ENCODE measurements at places on chromosomes 11 and 22.

DNA sequence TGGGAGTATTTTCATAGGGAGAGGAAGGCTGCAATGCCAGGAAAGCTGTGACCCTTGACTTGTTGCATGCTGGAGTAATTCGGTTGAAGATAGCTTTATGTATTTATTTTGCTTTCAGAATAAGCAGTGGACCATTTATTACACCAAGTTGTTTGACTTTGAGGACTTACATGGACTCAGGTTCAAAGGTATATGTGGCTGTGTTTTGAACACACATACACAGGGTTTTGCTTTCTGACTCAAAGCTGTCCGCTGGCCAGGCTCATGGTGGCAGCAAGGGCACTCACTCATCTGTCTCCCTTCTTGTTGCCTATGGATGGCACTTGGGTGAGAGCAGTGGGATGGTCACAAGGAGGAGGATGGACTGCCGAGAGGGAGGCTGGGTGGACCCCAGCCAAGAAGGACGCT lies 6.5 kb downstream of the TIMP3 start:
- no peak for DNase-seq

DNA sequence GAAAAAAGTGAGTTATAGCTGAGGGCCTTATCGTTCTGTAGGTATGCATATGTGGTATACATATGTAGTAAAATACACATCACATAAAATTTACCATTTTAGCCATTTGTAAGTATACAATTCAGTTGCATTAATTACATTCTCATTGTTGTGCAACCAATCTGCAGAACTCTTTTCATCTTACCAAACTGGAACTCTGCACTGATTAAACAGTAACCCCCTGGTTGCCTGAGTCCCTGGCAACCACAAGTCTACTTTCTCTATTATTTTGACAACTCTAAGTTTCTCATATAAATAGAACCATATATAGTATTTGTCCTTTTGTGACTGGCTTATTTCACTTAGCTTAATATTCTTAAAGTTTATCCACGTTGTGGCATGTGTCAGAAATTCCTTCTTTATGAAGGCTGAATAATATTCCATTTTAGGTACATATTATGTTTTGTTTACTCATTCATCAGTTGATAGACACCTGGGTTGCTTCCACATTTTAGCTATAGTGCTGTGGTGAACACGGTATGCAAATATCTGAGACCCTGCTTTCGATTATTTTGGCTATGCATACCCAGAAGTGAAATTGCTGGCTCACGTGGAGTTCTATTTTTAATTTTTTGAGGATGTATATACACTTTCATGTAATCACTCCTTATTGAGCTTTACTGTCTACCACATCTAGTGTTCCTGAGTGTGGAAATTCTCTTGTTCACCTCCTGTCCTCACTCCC lies 1.6 kb upstream of the DDX10 start:
- DNase-seq = no peak

- peak; percentile 78 for DNase-seq
These were observed at the start of gene LRFN4 for GRCh38 chr11:66856496-66857233. LRFN4 (plus strand) TSS chr11:66857064; CDS start chr11:66857745, 681 bp downstream.

- DNase-seq = no peak
These were observed 5.3 kb downstream of the TUBA8 start for GRCh38 chr22:18115906-18116371.

GRCh38 chr11:32851251-32851650 lies 21.5 kb downstream of the PRRG4 start:
- DNase-seq = no peak

- DNase-seq = no peak
These were observed 1.3 kb downstream of the ACTN3 start for GRCh38 chr11:66548041-66548440.

DNA sequence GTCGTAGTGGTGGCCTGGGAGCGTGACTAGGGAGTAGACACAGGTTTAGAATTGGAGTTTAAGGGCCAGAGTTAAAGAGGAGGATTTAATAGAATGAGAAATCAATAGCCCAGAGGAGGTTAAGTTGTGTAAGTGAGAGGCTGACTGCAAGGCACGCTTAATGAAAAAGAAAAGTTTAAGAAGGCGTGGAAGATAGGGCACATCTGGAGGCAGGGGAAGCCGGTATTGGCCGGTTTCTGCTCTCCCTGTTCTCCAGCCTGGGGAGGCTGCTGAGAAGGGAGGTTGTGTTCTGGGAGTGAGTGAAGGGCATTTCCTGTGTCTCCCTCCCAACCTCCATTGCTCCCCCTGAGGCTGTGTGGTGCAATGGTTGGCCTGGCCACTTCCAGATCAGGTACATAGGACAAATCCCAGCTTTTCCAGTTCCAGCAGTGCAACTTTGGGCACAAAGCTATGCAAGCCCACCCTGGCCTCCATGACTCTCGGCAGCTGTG lies 6.3 kb downstream of the GRIK4 start:
- DNase-seq = no peak

GRCh38 chr22:32623943-32624342 lies 149.3 kb downstream of the FBXO7 start:
- no peak for DNase-seq

- DNase-seq = no peak
These were observed 18.2 kb upstream of the OR10W1 start for GRCh38 chr11:58286249-58286648.

DNA sequence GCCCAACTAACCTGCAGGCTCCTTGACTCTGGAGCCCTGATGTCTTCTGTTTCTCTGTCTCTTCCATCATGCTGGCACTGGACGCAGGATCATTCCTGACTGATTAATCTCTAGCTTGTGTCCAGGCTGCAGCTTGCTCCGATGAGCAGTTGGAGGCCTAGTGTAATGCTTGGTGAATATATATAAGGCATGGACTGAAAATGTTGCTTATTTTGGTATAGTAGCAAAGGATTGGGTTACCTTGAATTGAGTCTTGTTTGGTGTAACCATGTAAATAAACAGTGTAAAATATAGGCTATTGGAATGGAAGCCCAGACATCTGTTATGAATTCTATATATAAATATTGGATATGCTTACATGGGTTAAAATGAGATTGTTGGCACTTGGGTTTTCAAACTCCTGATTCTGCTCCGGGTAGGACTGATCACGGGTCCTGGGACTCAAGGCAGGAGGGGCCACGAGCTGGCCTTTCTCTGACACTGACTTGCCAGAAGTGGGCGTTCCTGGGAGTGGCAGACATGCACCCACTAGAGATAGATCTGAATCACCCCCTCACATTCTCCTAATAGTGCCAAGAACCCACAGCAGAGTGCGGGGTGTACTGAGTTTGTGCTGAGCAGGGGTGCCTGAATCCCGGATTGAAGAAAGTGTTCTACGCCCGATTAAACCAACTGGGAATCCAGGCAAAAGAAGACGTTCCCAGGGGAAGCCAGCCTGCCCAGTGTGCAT lies 25.8 kb downstream of the LRP5 start:
- no peak for DNase-seq

DNA sequence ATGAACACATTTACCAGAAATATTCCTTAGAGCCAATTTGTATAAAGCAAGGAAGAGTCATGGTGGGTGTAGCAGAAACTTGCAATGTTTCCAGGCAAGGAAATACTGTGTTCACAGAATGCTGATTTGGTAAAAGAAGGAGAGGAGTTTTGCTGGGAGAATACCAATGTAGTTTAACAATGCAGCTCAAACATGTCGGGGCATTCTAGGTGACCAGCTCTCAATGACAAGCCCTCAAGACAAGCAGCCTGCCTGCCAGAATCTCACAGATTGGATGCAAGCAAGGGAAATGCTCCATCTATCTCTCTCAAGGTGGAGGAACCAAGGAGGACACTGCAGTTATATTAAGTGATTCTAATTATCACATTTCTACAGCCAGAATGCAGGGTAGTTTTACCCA lies 190.4 kb downstream of the MAML2 start:
- no peak for DNase-seq

DNA sequence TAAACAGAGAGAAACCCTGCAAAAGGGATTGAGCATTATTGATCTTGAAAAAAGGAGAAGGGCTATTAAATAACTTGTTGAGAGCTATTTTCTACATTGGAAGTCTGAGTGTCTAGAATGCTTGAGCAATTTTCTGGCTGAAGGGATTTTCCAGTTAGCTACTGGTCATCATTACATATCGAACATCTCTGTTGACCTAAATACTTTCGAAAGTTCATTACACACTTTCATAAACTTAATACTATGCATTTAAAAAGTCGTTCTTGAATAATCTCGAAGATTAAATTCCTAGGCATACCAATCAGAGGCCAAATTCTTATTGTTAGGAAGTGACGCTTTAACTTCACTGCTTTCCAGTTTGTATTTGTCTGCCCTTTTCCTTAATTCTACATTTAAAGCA lies 13.7 kb downstream of the ETS1 start:
- DNase-seq = no peak

DNA sequence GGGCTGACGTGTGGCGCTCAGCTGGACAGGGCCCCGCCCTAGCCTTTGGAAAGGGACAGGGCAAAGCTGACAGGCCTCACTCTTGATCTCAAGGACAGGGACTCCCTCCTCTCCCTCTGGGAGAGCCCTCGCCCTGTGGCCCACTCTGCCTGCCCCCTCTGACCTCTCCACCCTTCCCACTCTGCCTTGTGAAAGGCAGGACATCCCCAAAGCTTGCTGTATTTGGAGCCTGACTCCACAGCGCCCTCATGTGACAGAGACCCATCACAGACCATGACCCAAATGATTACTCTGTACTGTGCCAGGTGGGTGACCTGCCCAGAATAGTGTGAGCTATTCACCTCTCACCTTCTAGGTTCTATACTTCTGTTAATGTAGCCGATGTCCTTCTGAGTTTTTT lies 18.8 kb downstream of the P2RY2 start:
- DNase-seq = no peak

DNA sequence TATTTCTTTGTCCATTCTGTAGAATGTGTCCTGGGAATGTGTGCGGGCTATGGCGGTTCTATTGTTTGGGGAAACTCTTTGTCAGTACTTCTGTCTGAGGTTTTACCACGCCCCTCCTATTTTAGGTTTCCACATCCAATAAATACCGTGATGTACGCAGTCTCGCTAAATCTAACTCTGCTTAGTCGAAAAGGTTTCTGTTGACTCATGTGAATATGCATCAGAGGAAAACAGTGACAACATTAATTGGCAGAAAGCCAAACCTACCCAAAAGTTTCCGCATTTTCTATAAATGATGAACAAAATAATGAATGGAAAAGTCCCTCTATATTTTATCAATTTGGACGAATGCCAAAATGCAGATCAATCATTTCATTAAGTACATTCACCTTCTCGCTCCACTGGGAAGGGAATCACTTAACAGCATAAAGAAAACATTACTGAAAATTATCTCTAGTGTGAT lies 143.4 kb downstream of the MAML2 start:
- no peak for DNase-seq

- DNase-seq = no peak
These were observed 327.0 kb upstream of the PLET1 start for GRCh38 chr11:112587664-112588063.

DNA sequence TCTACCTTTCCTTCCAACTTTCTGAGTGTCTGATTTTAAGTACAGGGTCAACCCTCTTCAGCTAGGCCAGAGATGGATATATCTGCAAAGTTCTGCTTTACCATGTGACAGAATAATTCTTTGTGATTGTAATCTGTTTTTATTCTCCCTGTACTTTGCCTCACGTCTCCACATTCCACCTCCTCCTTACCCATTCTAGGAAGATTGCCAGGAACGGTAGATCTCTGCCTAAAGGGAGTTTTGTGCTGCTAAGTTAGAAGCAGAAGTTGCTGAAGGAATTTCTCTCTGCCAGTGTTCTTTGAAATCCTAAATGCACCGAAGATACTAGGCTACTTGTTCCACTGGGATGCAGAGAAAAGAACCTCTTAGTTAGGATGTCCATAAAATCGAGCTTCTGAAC lies 20.7 kb upstream of the FAM181B start:
- no peak for DNase-seq

- DNase-seq = peak; percentile 12
These were observed 97.1 kb downstream of the CEP164 start for GRCh38 chr11:117424781-117425180.

DNA sequence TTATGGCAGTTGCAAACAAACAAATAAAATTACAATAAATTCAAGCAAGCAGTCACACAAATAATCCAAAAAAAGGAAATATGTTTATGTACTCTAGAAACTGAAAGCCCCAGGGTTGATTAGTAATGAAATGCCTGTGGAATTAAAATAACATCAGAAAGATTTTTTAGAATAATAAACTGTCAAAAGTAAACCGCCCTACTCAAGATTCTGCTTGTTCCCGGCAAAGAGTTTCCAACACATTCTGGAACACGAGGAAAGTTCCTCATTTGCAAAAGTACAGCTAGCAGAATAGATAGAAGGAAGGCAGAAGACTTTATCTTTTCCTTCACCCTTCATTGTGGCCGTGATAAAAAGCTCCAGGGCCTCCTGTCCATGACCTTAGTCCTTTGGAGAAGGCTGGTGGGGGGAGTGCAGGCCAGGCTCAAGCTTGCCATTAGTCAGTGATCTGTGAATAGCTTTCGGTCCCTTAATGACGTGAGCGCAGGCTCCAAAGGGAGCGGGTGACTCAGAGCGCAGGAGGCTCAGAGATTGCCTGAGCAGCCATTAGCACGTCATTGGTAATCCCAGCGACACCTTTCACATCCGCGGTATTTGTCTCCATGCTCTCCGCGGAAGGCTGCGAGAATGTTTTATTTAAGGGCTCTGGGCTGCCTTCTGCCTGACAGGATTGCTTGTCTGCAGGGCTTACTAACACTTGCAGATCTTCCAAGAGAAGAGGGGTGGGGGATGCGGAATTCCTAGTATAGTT lies 458.3 kb downstream of the METTL15 start:
- DNase-seq = no peak

DNA sequence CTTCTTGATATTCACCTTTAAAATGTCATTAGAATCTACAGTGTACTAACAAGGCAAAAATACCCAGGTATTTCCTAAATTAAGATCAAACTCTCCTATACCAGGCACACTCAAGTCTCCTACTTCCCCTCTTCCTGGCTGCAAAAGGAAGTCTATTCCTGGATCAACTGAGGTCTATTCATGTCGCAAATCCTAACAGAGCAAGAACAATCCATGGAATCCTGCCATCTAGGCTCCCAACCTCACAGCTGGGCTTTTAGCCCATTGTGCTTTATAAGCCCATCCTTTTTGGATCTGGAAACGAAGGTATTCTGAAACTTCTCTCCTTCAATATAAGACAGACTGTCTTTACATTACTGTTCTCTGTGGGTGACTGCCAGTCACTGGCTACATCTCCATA lies 161.8 kb downstream of the SOX6 start:
- DNase-seq = no peak

DNA sequence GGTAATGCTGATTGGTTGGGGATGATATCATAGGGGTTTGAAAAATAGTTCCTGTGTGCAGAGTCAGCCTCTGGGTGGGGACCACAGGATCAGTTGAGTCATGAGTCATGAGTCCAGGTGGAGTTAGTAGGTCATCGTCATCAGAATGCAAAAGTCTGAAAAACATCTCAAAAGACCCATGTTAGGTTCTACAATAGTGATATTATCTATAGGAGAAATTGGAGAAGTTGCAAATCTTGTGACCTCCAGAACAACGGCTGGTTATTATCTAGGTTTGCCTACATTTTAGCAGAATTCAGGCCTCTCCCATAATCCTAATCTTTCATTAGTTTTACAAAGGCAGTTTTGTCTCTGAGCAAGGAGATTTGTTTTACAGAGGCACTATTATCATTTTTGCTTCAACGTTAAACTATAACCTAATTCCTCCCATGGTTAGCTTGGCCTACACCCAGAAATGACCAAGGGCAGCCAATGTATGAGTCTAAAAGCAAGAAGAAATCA lies 38.9 kb downstream of the MS4A2 start:
- no peak for DNase-seq
